Stimulated activated CD4-positive, alpha-beta T cell treated with anti-CD3 and anti-CD28 coated beads, Interleukin-4, amount 100 ng/mL, for 24 hours (primary cell): ENCODE measurements at places on chromosomes 7 and 10.

DNA sequence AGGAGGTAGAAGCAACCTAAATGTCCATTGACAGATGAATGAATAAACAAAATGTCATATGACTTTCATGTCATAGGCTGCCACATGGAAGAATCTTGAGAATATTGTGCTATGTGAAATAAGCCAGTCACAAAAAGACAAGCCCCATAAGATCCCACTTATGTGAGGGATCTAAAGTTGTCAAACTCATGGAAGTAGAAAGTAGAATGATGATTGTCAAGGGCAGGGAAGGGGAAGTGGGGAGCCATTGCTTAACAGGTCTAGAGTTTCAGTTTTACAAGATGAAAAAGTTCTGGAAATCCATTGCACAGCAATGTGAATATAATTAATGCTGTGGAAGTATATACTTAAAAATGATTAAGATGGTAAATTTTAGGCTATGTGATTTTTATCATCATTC is 229.3 kb upstream of the KMT2E start:
- no peak for DNase-seq

- DNase-seq: peak; percentile 41
Measured at GRCh38 chr10:122267849-122268737, 3.0 kb upstream of the BTBD16 start.

GRCh38 chr10:3544561-3544960 is 240.4 kb downstream of the KLF6 start:
- DNase-seq: no peak

DNA sequence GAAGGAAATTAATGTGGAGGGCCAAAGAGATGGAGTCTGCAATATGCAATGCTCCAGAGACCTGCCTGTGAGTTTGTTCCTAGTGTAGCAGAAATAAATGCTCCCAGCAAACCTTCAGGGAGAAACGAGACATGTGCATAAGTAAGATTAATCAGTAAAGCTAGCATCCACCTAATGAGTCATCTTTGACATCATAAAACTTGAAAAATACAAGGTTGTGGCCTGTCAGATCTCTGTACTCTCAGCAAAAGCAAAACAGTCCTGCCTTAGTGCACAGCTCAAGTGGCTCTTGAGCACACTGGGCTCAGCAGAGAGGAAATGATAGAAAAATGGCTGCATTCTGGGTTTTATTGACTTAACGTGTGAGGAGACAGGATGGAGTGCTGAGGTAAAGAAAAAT is 32.5 kb upstream of the ERCC6 start:
- no peak for DNase-seq

DNA sequence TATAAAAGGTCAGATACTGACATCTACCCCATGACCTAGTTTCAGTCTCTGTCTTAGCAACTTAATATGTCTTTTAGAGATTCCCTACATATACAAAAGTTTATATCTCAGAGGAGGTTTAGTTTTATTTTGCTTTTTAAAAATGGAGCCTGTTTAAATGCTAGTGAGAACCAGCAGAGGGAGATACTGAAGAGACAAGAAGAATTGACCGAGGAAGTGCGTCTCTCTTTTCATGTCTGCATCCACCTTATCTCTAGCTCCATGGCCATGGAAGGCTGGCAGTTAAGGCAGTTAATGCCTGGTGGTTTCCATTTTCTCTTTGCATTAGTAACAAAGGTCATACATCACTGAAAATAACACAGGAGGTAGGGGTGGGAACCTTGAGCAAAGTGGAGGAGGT is 10.7 kb downstream of the SUV39H2 start:
- DNase-seq: no peak

DNA sequence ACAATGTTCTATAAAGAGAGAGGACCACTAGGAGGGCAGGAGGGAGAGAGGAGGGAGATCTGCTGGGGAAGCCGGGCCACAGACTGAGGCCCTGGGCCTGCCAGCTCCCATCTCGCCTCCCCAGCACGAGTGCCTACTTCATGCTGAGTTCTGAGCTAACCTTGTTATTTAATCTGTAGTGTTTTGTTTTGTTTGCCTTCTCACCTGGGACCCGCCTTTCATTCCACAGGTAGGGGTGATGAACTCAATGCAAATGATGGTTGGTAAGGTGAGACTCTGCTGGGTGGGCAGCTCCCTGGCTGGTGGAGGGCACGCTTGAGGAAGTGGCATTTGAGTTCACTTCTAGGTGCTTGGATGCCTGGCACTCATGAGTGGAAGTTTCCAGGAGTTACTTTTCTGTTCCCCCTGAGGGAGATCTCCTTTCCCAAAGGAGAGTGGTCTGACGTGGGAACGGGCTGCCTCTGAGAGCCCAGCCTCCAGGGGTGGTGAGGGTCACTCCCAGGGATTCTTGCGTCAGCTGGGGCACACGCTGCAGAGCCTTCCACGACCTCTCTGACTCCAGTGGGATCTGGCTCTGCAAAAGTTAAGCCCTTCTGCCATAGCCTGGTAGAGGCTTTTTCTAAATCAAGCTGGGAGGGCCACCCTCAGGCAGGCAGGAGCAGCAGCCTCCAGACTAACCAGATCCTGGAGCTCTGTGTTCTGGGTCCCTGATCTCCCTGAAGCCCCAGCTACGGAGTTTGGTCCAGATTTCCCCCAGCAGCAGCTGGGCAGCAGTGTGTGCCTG is 22.4 kb downstream of the UBTD1 start:
- DNase-seq: no peak

DNA sequence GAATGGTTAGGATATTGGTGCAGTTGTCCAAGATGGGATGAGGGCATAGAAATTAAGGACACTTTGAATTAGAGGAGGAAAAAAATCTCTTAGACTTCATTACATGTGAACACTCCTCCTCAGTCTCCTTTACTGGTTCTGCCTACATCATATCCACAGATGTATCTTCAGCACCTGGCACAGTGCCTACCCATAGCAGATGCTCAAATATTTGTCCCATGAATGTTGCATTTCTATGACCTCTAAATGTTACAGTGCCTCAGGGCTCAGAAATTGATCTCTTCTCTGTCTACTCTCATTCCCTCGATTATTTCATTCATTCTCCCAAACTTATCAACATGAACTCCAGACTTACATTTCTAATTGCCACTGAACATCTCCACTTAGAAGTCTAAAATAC is 17.1 kb downstream of the CNNM1 start:
- no peak for DNase-seq

- DNase-seq: no peak
Measured at GRCh38 chr10:5641501-5641900, 24.9 kb downstream of the ASB13 start.

DNA sequence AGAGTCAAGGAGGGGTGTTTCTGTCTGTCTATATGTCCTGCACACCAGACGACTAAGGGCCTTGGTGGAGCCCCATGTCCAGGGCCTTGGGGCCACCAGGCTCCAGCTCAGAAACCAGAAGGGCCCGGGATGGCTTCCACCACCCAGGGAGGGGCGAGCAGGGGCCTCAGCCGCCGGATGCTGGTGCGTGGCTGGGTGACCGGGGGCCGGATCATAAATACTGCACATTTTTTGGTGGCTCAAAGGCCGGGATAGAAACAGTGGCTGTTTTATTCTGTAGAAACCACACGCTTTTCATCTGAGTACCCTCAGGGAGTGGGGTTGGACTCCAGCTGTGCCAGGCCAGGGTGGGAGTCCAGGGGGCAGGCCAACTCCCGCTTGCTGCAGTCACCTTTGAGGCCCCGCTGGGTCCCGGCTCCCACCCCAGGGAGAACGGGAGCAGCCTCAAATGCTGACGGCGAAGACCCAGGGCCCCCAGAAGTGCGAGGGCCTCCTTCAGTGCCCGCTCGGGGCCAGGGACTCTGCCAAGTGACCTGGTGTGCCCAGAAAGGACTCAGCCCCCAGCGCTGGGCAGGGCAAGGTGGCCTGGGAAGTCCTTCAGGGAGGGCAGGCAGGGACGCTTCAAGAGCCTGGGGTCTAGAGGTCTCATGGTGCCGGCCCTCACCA is 28.2 kb downstream of the PDGFA start:
- DNase-seq: no peak

GRCh38 chr10:69738071-69738470 is 63.6 kb upstream of the COL13A1 start:
- no peak for DNase-seq

DNA sequence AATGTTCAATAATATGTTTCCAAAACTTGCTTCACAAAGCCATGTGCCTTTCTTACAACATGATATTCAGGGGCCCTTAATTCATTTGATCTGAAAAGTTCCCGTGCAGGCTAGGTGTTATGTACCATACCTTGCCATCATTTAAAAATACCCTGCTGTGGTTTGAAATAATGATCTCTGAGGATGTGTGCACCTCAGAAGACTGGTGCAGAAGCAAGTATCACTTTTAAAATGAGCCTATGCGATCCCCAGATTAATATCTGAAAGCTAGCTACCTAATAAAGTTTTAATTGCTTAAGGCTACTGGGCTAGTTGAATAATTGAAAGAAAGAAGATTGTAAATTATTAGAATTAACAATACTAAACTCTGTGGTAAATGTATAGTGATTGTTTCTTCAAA is 262.4 kb downstream of the CDK14 start:
- no peak for DNase-seq

GRCh38 chr10:110535958-110536891 is 31.3 kb upstream of the SMC3 start:
- peak; percentile 81 for DNase-seq
